Hematopoietic multipotent progenitor cell treated with erythropoietin and hydrocortisone succinate and interleukin-3 and kit ligand, for 6 days (in vitro differentiated cells): ENCODE measurements at places on chromosomes 12 and 14.
A peak's percentile ranks its signal among the peaks of the same experiment; 100 is the strongest.

- DNase-seq: no peak
Observed at GRCh38 chr12:98422812-98423211, 92.6 kb upstream of the TMPO start.

DNA sequence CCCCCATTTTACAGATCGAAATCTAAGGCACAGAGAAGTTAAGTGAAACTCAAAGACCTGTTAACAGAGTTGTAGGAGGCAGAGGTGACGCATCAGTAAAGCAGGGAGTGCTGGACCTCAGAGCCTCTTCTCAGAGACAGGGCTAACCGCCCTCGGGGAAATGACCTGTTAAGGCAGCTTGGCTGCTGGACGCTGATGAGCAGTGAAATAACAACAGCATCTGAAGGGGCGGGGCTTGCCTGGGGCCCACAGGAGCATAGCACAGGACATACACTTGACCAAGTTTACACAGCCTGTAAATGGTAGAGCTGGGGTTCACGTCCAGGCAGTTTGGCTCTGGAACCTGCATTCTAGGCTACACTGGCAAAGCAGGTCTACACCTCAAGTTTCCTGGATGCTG, 39.3 kb downstream of the LRTM2 start:
- no peak for DNase-seq

DNA sequence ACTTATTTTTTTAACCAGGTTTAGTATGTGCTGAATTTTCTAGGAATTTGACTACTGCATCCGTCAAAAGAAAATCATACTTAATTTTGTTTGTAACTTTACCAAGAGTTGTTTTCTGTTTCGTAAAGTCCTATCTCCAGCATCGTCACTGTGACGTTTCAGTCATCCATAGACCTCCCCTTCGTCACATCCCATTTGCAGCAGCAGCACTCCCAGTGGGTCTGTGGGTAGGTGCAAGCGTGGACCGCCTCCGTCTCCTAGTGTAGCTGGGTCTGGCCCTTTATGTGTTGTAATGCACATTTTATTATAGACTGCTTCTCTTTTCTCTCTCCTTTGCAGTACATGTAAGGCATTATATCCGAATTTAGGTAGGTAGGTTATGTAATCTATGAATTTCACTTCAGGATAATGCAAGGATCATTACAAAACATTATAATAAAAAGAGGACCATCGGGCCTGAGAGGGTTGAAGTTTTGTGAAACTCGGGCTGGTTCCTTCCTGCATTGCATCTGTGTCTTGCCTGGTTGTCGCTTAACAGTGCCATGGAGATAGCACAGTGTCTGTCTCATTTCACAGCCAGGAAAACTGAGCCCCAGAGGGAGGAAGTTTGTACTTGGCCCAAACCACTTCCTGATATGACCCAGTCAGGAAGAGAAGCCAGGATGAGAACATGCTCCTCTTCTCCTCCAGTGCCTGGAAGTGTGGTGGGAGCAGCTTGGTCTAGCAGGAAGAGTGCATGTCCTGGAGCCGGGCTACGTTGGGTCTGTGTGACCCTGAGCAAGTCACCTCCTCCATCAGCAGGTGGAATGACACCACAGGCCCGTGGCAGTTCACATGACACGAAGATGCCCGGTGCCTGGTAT, 41.3 kb downstream of the EVL start:
- no peak for DNase-seq

GRCh38 chr12:124921200-124922031, 7.0 kb upstream of the UBC start:
- peak; percentile 87 for DNase-seq

DNA sequence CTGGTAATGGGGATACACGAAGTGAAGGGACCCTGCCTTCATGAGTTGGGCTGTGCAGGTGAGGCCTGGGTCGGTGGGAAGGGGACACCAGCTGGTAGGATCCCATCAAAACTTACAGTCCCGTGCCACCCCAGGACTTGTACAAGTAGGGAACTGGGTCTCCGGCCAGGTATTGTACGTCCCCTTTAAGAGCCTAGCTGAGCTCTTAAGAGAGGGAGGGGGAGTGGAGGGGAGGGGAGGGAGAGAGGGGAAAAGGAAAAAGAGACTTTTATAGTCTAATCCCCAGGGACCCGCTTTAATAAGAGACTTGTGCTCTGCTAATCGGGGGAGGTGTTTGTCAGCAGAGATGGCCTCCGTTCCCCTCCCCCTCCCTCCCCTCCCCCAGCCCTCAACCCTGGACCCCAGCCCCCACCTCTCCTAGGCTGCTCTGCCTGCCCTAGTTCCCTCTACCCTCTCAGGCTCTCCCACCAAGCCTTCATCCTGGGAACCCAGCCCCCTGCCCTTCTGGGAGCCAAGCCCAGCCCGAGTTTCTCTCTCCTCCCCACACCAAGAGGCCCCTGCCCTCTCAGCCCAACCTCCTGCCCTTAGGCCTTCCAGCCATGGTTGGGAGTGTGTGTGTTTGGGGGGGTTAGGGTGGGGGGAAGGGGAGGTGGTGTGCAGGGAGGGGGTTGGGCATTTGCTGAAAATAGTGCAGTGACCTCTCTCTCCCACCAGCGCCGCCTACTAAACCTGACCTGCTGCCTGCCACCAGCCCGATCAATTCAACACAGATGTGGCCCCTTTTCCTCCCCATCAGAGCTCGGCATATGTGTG, 2.6 kb downstream of the GDF11 start:
- DNase-seq: no peak

DNA sequence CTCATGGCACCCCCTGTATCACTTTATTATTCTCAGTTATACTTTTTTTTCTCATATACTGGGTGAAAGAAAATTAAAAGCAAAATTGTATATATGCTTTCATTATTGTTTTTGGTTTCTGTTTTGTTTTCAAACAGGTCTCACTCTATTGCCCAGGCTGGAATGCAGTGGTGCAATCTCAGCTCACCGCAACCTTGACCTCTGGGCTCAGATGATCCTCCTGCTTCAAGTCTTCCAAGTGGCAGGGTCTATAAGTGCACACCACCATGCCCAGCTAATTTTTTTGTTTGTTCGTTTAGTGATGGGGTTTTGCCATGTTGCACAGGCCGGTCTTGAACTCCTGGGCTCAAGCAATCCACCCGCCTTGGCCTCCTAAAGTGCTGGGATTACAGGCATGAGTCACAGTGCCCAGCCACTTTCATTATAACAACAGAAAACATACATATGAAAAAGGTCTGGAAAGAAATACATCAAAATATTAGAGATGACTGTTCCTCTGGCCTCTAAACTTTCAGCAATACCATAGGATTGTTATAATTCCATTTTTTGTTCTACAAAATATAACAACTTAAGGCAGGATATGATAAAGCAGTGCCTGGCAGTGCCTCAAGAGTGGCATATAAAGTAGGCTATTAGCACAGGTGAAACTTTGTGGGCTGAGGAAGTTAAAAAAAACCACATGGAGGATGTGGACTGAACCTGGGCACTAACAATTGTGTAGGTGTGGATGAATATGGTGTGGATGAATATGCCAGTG, 5.8 kb upstream of the NTN4 start:
- no peak for DNase-seq

- DNase-seq: no peak
Observed at GRCh38 chr14:59566725-59567124, 9.9 kb downstream of the CCDC175 start.

DNA sequence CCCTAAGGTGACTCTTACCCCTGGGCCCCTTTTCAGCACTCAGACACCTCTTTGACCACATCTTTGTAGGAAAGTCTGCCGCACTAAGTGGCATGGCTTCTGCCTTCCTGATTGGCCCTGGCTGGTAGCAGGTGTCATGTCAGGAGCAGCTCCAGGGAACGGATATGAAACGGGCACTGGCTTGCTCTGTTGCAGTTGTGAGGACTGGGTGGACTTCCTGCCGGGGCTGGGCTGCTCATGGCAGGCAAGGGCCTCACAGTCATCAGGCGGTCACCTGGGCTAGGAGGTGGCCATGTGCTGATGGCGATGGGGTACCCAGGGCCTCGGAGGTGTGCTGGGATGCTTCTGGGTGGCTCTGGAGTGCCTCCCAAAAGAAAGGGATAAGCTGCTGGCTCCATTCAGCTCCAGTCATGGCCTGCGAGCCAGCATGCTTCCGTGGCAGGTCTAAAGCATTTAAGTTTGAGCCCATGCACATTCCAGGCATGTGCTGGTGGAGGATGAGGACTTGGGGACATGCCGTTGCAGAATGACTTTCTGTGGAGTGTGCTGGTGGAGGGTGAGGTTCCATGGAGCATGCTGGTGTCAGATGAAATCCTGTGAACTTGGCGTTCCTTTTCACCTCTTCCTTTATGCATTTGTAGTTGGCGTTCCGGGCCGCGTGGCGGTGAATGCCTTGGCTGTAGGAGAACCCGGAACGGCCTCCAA, 77.2 kb downstream of the EP400 start:
- no peak for DNase-seq

DNA sequence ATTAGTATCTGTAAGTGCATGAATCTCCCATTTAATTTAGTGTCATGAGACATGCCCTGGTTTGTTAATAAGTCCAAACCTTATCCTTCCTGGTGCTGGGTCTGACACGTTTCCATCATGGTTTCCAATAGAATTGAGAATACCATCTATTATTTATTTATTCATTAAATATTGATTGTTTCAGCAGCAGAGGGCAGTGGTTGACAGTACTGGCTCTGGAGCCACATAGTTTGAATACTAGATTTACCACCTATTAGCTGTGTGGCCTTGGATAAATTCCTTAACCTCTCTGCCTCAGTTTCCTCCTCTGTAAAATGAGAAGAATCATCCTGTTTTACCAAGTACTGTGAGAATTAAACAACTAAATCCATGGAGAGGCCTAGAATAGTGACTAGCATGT, 941 bp upstream of the STAB2 start:
- DNase-seq: peak; percentile 34

DNA sequence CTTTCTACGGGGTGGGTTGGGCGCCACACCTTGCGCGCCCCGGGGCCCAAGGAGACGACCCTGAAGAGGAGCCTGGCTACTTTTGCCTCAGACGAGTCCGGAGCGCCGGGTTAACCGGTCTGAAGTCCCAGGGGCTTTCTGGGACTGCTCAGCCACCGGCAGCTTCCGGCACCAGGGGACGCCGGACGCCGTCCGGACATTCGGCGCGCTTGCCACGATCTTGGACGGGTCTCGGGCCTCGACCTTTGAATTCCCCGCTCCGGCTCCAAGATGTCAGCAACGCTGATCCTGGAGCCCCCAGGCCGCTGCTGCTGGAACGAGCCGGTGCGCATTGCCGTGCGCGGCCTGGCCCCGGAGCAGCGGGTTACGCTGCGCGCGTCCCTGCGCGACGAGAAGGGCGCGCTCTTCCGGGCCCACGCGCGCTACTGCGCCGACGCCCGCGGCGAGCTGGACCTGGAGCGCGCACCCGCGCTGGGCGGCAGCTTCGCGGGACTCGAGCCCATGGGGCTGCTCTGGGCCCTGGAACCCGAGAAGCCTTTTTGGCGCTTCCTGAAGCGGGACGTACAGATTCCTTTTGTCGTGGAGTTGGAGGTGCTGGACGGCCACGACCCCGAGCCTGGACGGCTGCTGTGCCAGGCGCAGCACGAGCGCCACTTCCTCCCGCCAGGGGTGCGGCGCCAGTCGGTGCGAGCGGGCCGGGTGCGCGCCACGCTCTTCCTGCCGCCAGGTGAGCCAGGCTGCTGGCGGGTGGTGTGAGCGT, at the start of gene ACOT4:
ACOT4 (plus strand) TSS at position 184 of the 760 bp plus-strand sequence; CDS start at position 271, 87 bp downstream.
- DNase-seq: peak; percentile 59

GRCh38 chr14:51018521-51018920, 74.2 kb upstream of the PYGL start:
- no peak for DNase-seq

GRCh38 chr14:101728367-101728742, 33.2 kb upstream of the PPP2R5C start:
- no peak for DNase-seq

DNA sequence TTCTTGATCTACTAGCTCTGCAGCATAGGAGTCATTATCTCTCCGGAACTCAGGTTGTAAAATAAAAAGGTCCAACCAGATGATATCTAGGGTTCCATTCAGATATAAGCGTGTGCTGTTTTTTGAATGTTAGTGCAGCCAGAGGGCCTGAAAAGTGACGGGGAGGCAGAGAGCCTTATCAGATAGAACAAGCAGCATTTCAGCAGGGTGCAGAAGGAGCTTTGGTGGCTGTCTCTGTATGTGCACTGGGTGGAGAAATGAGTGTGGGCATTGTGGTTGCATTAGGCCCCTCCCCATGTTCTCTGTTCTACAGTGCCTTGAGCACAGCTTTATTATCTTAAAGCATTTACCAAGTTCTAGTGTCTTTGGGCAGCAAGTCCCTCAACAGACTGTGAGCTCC, 275.1 kb downstream of the NRXN3 start:
- DNase-seq: peak; percentile 74

- peak; percentile 94 for DNase-seq
Observed at GRCh38 chr12:2813214-2814185, 1.0 kb downstream of the ITFG2 start.

GRCh38 chr12:103994235-103994634, 28.6 kb downstream of the TDG start:
- no peak for DNase-seq

GRCh38 chr14:95313190-95313589, 6.5 kb downstream of the CLMN start:
- no peak for DNase-seq

GRCh38 chr12:75480469-75480949, at the start of gene GLIPR1:
TSS of gene GLIPR1 (plus strand) at chr12:75480755. CDS start at chr12:75480881, 126 bp downstream.
- peak; percentile 70 for DNase-seq

- no peak for DNase-seq
Observed at GRCh38 chr12:118986050-118986449, 4.7 kb downstream of the SRRM4 start.
